ENCODE measurements at places on chromosomes 16 and 17.

DNA sequence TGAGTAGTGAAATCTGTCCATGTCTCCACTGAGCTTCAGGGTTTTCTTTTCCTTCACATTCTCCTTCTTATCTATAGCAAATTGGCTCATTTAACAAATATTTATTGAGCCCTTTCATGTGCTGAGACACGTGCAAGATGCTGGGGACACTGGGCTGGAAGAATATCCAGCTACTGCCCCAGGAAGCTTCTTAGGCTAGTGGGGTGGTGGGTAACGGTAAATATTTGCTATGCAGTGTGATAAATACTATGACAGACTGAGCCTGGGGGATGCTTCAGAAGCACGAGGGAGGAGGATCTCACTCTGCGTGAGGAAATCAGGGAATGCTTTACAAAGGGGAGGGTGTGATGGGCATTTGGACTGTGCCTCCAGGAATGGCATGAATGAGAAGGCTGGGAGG is 524.1 kb downstream of the GRIN2A start:
- DNase-seq, result no peak

DNA sequence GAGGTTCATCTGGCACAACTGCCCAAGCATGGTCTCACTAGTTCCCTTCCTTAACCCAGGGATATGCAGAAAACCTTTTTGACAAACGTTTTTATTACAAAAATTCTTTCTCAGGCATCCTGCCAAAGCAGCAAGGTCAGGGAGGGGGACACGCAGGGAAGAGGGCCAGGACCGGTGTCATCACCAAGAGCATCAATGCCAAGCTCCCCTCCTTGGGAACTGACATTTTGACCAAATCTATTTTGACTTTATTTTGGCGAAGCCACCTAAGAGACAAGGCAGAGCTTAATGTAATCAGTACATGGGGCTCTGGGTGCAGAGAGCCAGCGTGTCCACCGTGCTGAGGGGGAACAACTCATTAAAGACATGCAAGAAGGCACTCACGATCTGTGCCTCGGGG is 265.2 kb downstream of the CBLN1 start:
- DNase-seq, result no peak

DNA sequence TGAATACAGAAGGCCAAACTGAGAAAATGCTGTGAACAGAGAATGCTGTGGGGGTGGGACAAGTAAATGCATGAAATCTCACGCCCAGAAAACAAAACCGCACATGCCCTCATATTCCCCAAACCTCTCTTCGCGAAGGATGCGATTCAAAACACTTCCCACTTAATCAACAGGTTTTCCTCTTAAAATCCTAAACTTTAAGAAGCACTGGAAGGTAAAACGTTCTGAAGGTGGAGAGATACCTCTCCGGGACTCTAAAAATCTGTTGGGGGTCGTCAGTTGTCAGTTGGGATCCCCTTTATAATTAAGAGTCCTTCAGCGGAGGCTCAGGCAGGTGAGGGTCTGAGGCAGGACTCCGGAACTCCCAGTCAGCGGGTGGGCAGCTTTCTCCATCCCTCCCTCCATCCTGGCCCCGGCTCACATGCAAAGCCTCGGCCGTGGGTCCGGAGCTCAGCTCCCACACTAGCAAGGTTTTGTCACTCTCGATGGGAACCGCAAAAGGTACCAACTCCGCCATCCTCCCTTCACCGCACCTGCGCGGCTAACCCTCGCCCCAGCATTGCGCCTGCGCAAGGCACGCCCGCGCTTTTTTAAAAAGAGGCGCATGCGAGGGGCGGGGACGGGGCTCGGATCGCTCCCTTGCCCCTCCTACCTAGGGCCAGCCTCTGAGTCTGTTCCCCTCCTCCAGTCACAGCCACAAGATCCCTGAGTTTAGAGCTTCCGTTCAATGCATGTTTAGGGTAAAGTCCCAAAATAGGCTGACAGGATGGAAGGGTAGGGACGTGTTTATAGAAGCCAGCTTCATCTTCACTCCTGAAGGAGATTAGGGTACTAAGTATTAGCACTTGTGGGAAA is at the start of gene RDM1:
Gene RDM1, minus strand, starts transcription at position 563 of the 855 bp plus-strand sequence. Its CDS starts 46 bp downstream, at position 517.
- DNase-seq, result peak; percentile 94

- DNase-seq, result no peak
Measured at GRCh38 chr17:6177941-6178694, 107.9 kb downstream of the WSCD1 start.

DNA sequence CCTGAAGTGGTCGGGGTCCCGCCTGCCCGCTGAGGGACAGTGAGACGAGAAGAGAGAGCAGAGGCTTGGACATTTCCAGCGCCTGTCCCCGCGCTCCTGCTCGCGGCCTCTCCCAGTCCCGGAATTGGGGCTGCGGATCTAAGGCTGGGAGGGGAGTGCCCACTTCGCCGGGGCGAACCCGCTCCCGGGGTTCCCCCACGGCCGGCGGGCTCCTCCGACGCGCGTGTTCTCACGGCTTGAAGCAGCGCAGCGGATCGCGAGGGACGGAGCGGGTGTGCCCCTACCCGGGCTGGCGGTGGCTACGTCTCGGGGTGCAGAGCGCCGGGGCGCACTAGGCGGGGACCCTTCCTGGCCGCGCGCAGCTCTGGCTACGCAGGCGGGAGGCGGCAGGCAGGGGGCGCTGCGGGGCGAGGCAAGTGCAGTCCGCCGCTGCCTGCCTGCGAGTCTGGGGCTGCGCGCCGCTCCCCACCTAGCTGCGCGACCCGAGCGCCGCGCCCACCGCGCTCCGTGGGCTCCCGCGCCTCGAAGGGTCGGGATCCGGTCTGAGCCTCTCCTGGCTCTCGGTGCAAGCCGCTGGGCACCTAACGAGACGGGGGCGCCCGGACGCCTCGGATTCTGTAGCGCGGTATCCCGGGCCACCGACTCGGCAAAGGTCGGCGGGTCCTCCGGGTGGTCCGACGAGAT is 1.2 kb downstream of the NGFR start:
- DNase-seq, result peak; percentile 89

DNA sequence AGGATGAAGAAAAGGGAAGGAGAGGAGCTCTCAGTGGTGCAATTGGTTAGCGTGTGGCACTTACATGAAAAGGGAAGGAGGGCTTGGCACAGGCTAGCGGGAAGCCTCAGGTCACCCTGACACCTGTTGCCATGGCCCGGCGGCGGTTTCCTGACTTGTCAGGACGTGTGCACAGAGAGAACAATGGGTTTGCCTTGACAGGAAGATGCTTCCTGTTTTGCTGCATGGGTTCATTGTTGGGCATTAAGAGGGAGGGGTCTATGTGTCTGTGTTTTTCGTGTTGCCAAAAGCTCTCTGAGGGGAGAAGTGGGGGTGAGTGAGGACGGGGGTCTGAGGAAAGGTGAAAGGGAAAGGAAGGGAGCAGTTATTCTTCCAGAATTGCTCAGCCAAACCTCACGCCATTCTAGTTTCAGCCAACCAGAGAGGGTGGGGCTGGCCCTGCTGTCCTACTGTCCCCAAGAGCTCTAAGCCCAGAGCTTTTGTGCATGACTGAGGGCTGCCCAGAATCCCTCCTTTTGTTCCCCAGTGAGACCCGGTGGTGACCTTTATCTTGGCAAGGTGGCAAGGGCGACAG is 17.1 kb upstream of the CCR7 start:
- DNase-seq, result peak; percentile 69

GRCh38 chr16:71781741-71782140 is 26.9 kb downstream of the AP1G1 start:
- no peak for DNase-seq

GRCh38 chr17:8190506-8190905 is 526 bp upstream of the BORCS6 start:
- no peak for DNase-seq

DNA sequence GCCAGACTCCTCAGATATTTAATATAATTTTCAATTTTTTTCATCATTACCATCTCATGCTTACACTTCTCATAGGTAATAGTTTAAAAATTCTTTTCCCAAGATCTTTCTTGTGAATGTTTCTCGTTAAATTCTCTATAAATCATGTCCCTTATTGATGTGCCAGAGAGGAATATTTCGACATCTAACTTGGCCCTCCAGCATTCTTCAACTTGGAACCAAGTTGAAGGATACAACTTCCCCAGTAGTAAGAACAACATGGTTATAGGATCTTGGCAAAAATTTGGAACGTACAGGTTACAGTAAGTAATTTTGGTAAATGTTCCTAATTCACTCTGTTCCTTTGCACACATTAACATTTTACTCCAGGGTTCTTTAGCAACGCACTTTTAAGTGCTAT is 731.8 kb downstream of the CDH11 start:
- DNase-seq, result no peak
